ENCODE measurements at places on chromosomes 16 and 17.
A peak's percentile ranks its signal among the peaks of the same experiment; 100 is the strongest.

DNA sequence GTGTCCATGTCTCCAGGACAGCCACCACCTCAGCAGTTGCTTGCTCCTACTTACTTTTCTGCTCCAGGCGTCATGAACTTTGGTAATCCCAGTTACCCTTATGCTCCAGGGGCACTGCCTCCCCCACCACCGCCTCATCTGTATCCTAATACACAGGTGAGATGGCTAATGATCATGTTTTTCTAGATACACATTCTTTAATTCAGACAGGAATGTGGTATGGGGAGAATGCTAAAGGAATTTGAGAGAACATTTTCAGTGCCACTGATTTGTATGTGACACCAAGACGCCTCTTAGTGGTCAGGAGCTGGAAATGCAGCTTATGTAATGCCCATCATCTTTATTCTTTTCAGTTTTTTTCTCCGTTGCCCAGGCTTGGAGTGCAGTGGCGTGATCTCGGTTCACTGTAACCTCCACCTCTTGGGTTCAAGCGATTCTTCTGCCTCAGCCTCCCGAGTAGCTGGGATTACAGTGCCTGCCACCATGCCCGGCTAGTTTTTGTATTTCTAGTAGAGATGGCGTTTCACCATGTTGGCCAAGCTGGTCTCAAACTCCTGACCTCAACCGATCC lies 8.9 kb upstream of the RAPGEFL1 start:
- peak; percentile 71 for DNase-seq

DNA sequence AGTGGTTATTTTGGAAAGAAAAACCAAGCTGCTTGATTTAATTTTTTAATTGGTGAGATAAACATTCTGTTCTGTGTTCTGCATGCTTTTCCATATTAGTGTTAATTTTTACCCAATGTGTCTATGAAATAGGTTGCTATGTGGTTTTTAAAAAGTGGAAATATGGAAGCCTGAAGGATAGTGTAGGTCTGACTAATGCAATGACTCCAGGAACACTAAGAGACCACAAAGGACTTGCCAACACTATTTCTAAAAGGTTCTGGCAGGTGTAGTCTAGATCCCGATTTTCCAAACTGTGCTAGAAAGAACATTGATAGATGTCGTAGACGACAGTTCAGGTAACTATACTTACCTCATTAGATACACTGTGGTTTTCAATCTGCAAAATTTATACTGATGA lies 877.4 kb upstream of the GOT2 start:
- DNase-seq: no peak

DNA sequence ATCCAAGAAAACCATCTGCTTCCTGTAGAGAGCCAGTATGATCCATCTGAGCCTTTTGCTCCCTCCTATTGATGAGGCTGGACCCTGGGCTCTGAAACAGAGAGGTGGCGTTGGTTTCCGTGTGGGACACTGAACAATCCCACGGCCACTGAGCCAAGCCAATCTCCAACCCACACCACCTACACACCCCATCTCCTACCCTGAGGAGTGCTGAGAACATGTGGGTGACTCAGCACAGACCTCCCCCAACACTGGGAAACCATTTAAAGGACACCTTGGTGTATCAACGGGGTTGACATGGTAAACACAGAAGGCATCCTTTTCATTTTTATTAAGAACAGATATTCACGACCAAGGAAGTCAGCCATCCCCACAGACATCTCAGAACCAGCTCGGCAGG lies 332.1 kb downstream of the SLC39A11 start:
- no peak for DNase-seq

- no peak for DNase-seq
Measured at GRCh38 chr17:57819285-57819684, 30.6 kb downstream of the MRPS23 start.

GRCh38 chr16:74698222-74698621 lies 2.4 kb downstream of the MLKL start:
- DNase-seq: no peak

- DNase-seq: no peak
Measured at GRCh38 chr16:3959148-3959547, 78.6 kb upstream of the CREBBP start.

DNA sequence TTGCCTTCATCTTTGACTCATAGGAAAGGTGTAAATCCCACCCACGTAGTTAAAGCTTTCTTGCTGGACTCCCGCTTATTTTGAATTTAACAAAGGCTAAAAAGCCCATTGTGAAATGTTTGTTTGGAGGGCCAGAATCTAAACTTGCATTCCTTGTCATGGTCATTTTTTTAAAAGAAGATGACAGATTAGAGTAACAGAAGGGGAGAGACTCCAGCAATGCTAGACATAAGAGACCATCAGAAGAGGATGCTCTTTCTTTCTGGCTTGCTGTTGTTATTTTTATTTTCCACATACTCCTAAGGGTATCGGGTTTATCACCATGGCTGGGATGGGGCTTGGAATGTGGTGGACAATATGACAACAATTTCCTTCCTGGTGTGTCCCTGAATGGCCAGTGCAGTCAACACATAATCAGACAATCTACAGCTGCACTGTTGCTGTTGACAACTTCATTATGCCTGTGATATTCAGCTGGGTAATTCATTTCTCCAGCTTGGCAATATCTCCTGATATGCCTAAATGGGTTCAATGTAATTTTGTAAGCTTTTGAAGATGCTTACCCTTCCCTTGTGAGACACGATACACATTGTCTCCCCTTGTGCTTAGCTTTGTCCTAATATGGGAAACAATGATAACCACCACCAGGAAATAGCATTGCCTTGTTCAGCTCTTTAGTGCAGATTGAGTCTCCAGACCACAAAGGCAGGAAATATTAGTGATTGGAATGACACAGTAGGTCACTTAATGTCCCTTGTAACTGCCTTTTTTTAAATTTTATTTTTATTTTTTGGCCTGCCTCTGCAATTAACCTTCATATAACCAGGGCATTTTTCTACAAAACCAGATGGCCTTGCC lies 164.3 kb downstream of the ANKFN1 start:
- no peak for DNase-seq

Data from sigmoid colon (tissue), 7 donors.